ENCODE measurements at places on chromosomes 1 and 21. TPM values are rescaled to one million over a fixed set of nuclear protein-coding genes. Genes with fewer than 3 reads are reported as not detected.

MPZ gene
- 51.3 TPM for total RNA-seq

KLHL17 gene
- 43.9 TPM for total RNA-seq

DNA sequence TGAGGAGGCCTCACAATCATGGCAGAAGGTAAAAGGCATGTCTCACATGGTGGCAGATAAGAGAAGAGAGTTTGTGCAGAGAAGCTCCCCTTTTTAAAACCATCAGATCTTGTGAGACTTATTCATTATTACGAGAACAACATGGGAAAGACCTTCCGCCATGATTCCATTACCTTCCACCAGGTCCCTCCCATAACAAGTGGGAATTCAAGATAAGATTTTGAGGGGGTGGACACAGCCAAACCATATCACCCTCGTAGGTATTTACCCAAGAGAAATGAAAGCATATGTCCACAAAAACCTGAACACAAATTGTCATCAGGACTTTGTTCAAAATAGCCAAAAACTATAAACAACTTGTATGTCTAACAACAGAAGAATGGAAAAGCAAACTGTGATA is 45.9 kb upstream of the TENT5C start:
- no peaks in the 10 kb centered on the region for H3K27me3 ChIP-seq
- peaks cover 8% of the 10 kb centered on the region for H3K4me1 ChIP-seq
- peaks cover 2% of the 10 kb centered on the region for H3K36me3 ChIP-seq
- DNase-seq, result no peak

- H3K4me3 ChIP-seq, result no peak overlapping the region
- peaks cover 2% of the 10 kb centered on the region for H3K36me3 ChIP-seq
Measured at GRCh38 chr1:226457307-226457712, 49.4 kb upstream of the PARP1 start.

DNA sequence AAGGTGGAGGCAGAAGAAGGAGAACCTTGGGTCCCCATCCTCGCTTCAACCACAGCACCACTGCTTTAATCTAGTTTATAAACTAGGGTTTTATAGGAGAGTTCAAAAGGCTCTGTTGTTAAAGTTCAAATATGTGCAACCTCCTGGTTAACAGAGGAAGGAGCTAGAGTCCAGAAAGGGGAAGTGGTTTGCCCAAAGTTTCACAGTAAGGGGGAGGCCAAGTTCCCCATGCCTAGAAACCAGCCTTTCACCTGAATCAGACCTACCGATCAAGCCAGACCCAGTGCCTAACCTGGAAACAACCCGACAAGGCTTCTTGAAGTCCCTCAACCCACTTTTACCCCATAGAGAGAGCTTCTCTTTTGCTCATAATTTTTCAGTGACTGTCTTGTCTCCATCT is 106.5 kb downstream of the PLPP3 start:
- H3K4me3 ChIP-seq, result no peak overlapping the region
- no peak overlapping the region for H3K27ac ChIP-seq
- no peaks in the 10 kb centered on the region for H3K27me3 ChIP-seq
- H3K36me3 ChIP-seq, result no peaks in the 10 kb centered on the region
- peaks cover 21% of the 10 kb centered on the region for H3K4me1 ChIP-seq
- DNase-seq, result no peak

DNA sequence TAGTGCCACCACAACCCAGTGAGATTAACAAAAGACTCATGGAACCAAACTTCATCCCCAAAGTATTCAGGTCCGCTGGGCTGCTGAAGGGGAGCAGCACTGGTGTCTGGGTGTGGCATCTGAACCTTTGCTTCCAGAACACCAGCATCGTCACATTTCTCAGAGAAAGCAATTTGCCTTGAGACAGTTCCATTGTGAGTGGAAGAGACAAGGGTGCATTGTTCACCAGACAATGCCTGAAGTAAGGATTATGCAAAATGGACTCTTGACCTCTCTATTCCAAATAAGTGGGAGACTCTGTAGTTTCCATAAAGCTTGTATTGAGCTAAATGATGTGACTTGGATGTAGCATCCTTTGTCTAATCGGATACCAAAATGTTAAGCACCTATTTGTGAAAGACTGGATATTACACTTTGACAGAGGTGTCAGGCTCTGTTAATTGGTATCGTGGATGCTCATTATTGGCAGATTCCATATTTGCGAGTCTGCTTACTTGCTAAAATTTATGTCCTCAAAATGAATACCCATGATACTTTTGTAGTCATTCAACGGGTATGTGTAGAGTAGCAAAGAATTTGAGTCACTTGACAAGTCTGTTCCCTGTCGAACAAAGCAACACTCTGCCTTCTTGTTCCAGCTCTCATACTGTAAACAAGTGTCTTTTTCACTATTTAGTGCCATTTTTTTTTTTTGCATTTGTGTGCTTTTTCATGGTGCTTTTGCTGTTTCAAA is 75.6 kb downstream of the MRPS6 start:
- H3K4me1 ChIP-seq, result peaks cover 27% of the 10 kb centered on the region
- no peak for DNase-seq
- no peak overlapping the region for H3K4me3 ChIP-seq
- peaks cover 53% of the 10 kb centered on the region for H3K36me3 ChIP-seq
- H3K27ac ChIP-seq, result no peak overlapping the region
- no peaks in the 10 kb centered on the region for H3K27me3 ChIP-seq

DNA sequence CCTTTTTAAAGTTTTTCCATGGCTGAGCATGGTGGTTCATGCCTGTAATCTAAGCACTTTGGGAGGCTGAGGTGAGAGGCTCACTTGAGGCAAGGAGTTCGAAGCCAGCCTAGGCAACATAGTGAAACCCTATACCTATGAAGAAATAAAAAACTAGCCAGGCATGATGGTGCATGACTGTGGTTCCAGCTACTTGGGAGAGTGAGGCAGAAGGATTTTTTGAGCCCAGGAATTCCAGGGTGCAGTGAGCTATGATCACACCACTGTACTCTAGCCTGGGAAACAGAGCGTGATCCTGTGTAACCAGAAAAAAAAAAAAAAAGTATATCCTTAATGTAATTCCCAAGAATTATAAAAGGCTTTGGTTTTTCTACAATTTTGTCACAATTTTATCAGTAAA is 17.4 kb downstream of the DEPDC1 start:
- H3K4me3 ChIP-seq, result no peak overlapping the region
- H3K27me3 ChIP-seq, result no peaks in the 10 kb centered on the region
- peaks cover 30% of the 10 kb centered on the region for H3K36me3 ChIP-seq
- no peak for DNase-seq

- H3K4me1 ChIP-seq, result no peaks in the 10 kb centered on the region
- no peak overlapping the region for H3K27ac ChIP-seq
- no peak overlapping the region for H3K4me3 ChIP-seq
- peaks cover 7% of the 10 kb centered on the region for H3K36me3 ChIP-seq
Measured at GRCh38 chr1:225855503-225856300, 26.5 kb downstream of the TMEM63A start.
